ENCODE measurements at places on chromosomes 7 and 10. TPM values are rescaled to one million over a fixed set of nuclear protein-coding genes. Genes with fewer than 3 reads are reported as not detected.

GRCh38 chr10:132418527-132419416 is 21.8 kb downstream of the PWWP2B start:
- DNase-seq, result no peak

GRCh38 chr7:31747553-31747952 is 60.5 kb downstream of the PPP1R17 start:
- DNase-seq, result no peak

- DNase-seq, result no peak
Observed at GRCh38 chr7:111235709-111236108, 144.8 kb downstream of the LRRN3 start.

- no peak for DNase-seq
Observed at GRCh38 chr10:77011874-77012811, 625.5 kb downstream of the KCNMA1 start.

Gene NEUROG3
- total RNA-seq, result not detected

Gene LIPF
- not detected for total RNA-seq

Gene GRB10
- 46.7 TPM for total RNA-seq

Gene LMOD2
- not detected for total RNA-seq

Gene ZNF488
- total RNA-seq, result 2.1 TPM

Gene ZNF273
- total RNA-seq, result 9.8 TPM

All from epithelial cell of proximal tubule (primary cell).